ENCODE measurements at places on chromosomes 6 and 20.

GRCh38 chr6:132391391-132392269, 9.6 kb downstream of the MOXD1 start:
- H3K27me3 ChIP-seq, result peaks cover 30% of the 10 kb centered on the region
- no peak overlapping the region for H3K27ac ChIP-seq
- no peaks in the 10 kb centered on the region for H3K36me3 ChIP-seq

GRCh38 chr20:61972636-61973508, 92.8 kb downstream of the TAF4 start:
- no peaks in the 10 kb centered on the region for H3K4me1 ChIP-seq
- no peaks in the 10 kb centered on the region for H3K27me3 ChIP-seq
- no peak overlapping the region for H3K27ac ChIP-seq
- peaks cover 24% of the 10 kb centered on the region for H3K36me3 ChIP-seq
- DNase-seq, result no peak

GRCh38 chr6:155645325-155645724, 189.7 kb upstream of the NOX3 start:
- H3K4me1 ChIP-seq, result no peaks in the 10 kb centered on the region
- H3K27me3 ChIP-seq, result no peaks in the 10 kb centered on the region
- no peaks in the 10 kb centered on the region for H3K36me3 ChIP-seq
- H3K4me3 ChIP-seq, result no peak overlapping the region
- DNase-seq, result no peak

- H3K27me3 ChIP-seq, result peaks cover 2% of the 10 kb centered on the region
- no peak for DNase-seq
- no peaks in the 10 kb centered on the region for H3K36me3 ChIP-seq
- H3K4me3 ChIP-seq, result no peak overlapping the region
- no peak overlapping the region for H3K27ac ChIP-seq
Measured at GRCh38 chr6:161444464-161444863, 170.6 kb upstream of the AGPAT4 start.

- H3K36me3 ChIP-seq, result no peaks in the 10 kb centered on the region
- DNase-seq, result peak; percentile 61
- peaks cover 26% of the 10 kb centered on the region for H3K4me1 ChIP-seq
- peaks cover 22% of the 10 kb centered on the region for H3K27me3 ChIP-seq
Measured at GRCh38 chr20:17536944-17537444, 5.8 kb upstream of the BFSP1 start.

- no peak for DNase-seq
- H3K4me3 ChIP-seq, result no peak overlapping the region
- H3K36me3 ChIP-seq, result no peaks in the 10 kb centered on the region
- H3K27me3 ChIP-seq, result peaks cover 8% of the 10 kb centered on the region
- no peak overlapping the region for H3K27ac ChIP-seq
- peaks cover 3% of the 10 kb centered on the region for H3K4me1 ChIP-seq
Measured at GRCh38 chr20:20012541-20012940, 4.6 kb upstream of the NAA20 start.

DNA sequence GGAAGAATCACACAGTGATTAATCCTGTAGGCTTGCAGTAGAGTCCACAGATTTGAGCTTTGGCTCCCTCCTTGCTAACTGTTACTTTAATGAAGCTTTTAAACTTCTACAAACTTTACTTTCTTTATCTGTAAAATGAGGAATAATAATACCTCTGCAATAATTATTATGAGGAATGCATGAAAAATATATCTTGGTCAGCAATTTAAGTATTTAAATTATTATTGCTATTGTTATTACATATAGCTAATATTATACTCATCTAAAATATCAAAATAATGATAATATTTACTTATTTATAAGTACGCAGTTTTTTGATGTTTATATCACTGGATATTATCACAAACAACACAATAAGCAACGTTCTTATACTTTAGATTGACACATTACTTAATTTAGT, 38.3 kb upstream of the LAMA2 start:
- H3K4me3 ChIP-seq, result no peak overlapping the region
- DNase-seq, result no peak
- no peak overlapping the region for H3K27ac ChIP-seq
- H3K4me1 ChIP-seq, result no peaks in the 10 kb centered on the region

- DNase-seq, result no peak
- no peaks in the 10 kb centered on the region for H3K27me3 ChIP-seq
- no peaks in the 10 kb centered on the region for H3K36me3 ChIP-seq
- no peak overlapping the region for H3K4me3 ChIP-seq
- H3K4me1 ChIP-seq, result no peaks in the 10 kb centered on the region
- H3K27ac ChIP-seq, result no peak overlapping the region
Measured at GRCh38 chr20:59340201-59340885, 39.9 kb downstream of the EDN3 start.

GRCh38 chr6:160692369-160692959, 9.6 kb upstream of the PLG start:
- no peaks in the 10 kb centered on the region for H3K36me3 ChIP-seq
- no peaks in the 10 kb centered on the region for H3K4me1 ChIP-seq
- no peak overlapping the region for H3K4me3 ChIP-seq
- no peak for DNase-seq
